Caco-2 (cell line): ENCODE measurements at places on chromosomes 3 and 15. TPM values are rescaled to one million over a fixed set of nuclear protein-coding genes. Genes with fewer than 3 reads are reported as not detected.

- no peak for DNase-seq
These were observed 37.5 kb downstream of the EHD4 start for GRCh38 chr15:41934843-41935242.

Gene CLDN16
- 0.27 and 0.30 TPM in 2 replicates for total RNA-seq

Gene RNF7
- total RNA-seq: 87.7 and 96.3 TPM in 2 replicates

DNA sequence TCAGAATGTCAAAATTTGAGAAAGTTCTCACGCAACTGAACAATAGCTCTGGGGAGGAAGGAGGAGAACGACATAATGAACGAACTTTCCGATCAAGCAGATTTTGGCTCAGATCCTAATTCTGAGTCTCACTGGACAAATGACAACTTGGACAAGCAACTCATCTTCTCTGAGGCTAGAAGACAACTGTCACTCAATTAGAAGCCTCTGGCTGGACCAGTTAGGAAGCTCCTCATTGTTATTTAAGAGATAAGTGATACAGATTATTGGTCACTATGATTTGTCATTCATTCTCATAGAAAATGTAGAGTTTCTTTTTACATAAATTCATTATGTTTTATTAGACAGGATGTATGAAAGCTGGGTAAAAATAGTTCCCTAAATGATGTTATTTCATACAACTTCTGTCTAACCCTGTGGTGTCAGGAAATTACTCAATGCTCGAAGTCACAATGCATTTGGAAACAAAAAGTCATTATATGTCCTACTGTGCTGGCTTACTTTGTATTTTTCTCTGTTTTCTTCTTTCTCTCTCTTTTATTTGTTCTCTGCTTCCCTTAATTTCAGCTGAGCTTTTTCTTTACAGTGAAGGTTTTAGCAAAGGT is 11.0 kb upstream of the C3orf49 start:
- DNase-seq: no peak

Gene OR5K2
- total RNA-seq: not detected in 2 replicates

DNA sequence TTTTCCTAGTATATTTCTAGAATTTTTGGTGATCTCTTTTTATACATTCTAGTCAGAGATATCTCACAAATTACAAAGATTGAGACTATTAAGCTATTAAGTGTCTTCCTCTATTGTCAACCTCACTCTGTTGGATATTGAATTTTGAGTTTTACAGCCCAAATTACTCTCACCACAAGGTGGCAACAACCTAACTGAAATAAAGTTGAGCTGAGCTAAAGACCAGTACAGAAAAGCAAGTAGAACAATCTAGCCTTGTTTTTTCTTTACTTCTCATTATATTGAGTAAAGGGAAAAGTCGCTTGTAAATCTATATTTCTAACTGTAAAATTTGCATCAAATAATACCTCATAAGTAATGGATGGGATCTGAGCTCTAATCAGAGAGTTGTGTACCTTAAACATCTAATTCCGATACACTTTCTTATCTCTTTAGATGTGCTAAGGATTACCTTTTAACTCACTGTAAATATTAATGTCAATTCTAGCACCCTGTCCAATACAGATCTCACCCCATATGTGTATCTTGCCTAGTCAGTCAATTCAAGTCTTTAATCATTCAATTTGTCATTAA is 13.6 kb upstream of the COMMD2 start:
- peak; percentile 25 for DNase-seq

DNA sequence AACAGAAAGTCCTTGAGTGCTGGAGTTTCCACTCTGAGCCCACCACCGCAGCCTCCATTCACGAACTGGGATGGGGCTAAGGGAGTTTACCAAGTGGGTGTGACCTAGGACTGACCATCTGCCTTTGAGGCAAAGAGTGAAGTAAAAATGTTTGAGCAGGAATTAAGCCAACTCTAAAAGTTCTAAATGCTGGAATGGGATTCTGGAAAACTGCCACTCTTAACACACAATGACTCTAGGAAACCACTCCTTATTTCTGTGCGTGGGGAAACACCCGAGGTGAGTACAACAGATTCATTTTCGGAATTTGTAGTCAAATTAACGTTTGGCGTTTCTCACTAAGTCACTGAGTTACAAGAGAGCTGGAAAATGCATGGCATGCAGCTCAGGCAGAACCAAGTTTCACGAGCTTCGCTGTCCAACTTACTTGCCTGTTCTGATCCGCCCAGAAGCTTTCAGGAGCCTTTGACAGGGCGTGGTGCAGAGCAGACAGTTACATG is 31.6 kb downstream of the ISL2 start:
- no peak for DNase-seq

GRCh38 chr3:95899494-95899893 is 914.9 kb upstream of the EPHA6 start:
- DNase-seq: no peak

GRCh38 chr15:44675911-44676310 is 12.4 kb upstream of the SPG11 start:
- DNase-seq: no peak

Gene GPR149
- total RNA-seq: not detected in 2 replicates

- DNase-seq: no peak
These were observed 30.8 kb upstream of the SLC25A36 start for GRCh38 chr3:140910860-140911259.

Gene GRIP2
- 2.2 and 4.5 TPM in 2 replicates for total RNA-seq

Gene PAK6
- 19.9 and 20.7 TPM in 2 replicates for total RNA-seq

Gene SAMD7
- not detected in 2 replicates for total RNA-seq

Gene IL20RB
- total RNA-seq: 5.5 and 6.9 TPM in 2 replicates

Gene ARIH1
- total RNA-seq: 116 and 126 TPM in 2 replicates

Gene PRC1
- 142 and 145 TPM in 2 replicates for total RNA-seq

DNA sequence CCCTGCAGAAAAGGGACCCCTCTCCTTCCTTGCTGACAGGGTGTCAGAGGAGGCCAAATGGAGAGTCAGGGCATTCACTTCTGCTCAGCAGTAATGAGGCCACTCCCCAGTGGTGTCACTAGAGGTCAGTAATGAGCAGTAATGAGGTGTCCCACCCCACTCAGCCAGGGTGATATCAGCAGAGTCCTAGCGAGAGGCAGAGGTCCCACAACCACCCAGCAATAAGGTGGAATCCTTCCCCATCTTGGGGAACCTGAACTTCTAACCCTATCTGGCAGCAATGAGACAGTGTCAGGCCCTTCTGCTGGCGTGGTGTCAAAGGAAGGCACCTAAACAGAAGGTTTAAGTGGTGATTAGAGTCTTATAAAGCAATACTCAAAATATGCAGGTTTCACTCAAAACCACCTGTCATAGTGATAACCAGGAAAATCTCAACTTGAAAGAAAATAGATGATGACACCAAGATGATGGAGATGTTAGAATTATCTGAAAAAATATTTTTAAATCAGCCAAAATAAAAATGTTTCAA is 12.9 kb downstream of the OCA2 start:
- DNase-seq: peak; percentile 75

- no peak for DNase-seq
These were observed 641.8 kb downstream of the NTRK3 start for GRCh38 chr15:87614704-87615103.

GRCh38 chr3:152471814-152472671 is 203.3 kb downstream of the MBNL1 start:
- peak; percentile 49 for DNase-seq

Gene GOLGA8G
- not detected in 2 replicates for total RNA-seq
